Trophoblast cell (in vitro differentiated cells and primary cell): ENCODE measurements at places on chromosomes 11 and 22.

DNA sequence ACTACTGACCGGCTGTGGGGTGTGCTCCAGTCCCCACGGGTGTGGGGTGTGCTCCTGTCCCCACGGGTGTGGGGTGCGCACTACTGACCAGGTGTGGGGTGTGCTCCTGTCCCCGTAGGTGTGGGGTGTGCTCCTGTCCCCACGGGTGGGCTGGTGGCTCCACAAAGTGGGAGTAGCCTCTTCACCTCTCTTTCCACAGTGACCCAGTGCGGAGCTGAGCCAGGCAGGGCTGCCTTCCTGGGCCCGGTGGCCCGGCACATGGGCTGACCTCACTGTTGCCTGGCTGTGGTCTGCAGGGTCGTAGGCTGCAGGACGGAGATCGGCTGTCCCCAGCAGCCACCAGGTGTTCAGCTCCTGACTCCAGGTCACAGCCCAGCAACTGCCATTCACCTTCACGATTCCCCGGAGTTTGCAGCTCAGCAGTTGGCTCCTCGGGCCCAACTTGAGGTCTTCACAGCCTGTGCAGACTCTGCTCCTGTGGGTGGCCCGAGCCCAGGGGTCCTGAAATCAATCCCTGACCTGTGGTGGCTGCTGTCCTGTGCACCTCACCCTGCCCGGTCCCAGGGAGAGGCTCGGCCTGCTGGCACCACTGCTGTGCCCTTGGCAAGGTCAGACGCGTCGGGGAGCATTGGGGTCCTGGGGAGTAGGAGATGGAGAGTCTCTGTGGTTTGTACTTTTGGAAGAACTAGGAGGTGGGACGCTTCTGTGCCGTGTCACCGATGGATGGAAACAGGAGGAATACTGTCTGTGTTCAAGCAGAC, 414.3 kb downstream of the TBC1D22A start:
- DNase-seq, result no peak

DNA sequence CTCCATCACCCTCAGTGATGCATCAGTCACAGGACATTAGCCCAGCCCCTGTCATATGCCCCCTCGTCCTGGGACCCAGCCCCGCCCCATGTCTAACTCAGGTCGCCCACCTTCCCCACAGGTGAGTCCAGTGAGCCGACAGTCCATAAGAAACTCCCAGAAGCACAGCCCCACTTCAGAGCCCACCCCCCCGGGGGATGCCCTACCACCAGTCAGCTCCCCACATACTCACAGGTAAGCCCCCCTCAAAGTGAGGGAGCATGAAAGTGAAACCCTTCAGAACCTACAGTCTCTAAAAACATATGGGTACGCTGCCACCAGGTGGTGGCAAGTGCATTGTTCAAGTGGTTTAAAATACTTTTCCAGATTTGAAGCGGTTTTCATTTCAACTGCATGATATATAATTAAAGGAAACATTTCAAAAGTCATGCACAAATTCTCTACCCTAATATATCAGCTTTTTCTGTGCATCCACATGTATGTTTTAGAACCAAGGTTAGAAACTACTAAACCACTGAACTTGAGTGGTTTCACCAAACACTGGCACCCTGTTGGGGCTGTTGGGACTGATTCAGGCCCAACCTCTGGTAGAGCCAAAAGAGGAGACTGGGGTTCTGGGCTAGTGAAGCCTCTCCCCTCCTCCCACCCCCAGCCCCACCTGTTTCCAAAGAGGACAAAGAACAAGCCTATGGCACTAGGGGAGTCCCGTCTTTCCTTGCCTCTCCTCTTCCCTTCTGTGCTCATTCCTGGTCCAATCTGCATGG, 17.3 kb downstream of the EPS8L2 start:
- DNase-seq, result peak; percentile 59

GRCh38 chr11:75277211-75277805, 36.7 kb downstream of the TPBGL start:
- no peak for DNase-seq

DNA sequence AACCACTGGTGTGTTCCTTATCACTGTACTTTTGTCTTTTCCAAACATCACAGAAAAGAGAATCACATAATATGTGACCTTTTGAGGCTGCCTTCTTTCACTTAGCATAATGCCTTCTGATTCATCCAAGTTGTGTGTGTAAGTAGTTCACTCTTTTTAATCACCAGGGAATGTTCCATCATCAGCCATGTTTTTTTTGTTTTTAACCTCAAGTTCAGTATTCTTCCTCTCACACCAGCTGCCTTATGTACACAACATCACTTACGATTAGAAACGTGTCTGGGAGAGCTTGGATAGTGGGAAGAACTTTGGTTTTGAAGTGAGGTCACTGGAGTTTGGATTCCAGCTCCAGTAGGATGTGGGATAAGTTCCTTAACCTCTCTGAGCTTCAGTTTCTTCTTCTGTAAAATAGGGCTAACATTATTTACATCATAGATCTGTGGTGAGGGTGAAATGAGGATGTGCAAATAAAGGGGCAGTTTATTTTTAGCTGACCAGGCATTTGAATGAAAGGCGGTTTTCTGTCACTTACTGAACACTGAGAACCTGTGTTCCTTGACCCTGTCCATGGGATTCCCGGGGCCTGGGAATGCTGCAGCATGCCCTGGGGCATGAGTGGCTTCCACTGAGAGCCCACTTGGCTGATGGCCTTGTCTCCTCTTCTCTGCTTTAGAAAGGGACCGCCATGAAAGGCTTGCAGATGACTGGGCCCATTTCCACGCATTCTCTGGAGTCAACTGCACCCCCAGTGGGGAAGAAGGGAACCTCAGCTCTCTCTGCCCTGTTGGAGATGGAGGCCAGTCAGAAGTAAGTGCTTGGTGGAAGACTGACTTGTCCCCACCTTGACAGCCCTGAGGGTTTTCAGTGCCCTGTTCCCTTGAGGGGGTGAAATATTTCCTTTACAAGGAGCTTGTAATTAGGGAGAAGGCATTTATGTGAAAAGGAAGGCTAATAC, 92.6 kb downstream of the DEPDC5 start:
- no peak for DNase-seq

DNA sequence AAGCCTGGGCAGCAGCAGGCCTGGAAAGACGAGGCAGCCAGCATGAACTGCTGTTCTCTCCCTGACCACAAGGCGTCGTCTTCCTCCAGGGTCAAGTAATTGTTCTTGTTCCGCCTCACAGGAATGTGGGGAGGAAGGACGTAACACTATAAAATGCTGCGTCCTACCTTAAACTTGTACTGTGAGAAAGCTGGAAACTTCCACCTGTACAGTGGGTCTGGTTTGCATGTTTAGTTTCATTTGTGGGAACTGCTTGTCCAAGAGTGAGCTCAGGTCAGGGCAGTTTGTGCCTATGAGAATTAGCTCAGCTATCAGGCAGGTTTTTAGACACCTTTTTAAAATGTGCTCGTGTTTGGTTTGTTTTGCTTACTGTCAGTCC, 55.2 kb downstream of the PANX1 start:
- DNase-seq, result peak; percentile 60

GRCh38 chr11:2434008-2434407, 10.3 kb downstream of the TRPM5 start:
- DNase-seq, result no peak

GRCh38 chr22:33923033-33923432, 2.8 kb upstream of the LARGE1 start:
- peak; percentile 72 for DNase-seq

DNA sequence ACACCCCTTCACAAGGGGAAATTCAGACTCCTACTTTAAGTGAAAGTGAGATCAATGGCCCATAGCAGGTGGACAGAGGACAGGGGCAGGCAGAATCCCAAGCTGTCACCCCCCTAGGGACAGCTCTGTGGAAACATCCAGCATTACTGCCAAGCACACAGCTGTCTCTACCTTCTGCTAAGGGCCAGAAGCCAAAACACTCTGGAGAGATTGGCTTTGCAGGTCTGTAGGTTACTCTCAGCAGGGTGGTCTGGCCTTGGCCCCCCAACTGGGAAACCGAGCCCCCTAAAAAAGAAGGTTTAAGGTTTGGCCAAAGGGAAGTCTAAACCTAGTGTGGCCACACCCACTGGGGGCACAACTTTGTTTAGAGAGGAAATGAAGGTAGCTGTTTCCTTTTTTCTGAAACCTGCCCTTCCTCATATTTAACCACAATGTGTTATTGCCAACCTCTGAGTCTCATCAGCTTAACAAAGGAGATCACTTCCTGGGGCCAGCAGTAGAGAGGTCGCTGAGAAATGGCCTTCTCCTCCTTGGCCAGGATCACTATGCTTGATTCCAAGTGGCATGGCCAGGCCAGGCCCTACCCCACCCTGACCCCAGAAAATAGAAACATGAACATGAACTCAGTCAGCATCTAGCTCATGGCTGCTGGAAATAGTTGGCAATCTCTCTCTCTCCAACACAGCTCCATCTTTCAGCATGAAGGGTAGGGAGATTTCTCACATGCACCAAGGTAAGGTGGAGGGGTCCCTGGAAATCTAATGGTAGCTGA, 25.9 kb upstream of the SCARF2 start:
- no peak for DNase-seq

DNA sequence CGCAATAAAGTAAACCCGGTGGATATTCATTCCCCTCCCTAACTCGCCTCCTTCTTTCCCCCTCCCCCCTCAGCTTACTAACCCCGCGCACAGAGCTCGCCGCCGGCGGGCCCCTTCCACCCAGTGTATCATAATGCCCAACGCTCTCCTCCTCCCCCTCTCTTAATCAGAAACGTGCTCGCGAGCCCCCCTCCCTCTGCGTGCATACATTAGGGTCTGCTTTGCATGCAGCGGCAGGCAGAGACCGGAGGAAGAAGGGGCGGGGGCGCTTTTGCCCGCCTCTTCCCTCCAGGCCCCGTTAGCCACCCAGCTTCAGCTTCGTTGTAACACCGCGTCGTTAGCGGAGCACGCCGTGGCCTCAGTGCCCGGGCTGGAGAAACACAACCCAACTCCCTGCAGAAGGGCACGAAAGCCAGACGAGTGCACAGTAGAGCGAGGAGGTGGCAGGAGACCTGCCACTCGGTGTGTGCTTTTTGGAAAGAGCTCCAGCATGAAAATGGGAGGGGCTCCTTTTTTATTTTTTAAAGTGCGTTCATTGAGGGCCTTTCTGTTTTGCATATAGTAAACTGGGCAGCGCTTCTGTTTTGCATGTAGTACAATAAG, 901 bp upstream of the KMT2A start:
- DNase-seq, result no peak

DNA sequence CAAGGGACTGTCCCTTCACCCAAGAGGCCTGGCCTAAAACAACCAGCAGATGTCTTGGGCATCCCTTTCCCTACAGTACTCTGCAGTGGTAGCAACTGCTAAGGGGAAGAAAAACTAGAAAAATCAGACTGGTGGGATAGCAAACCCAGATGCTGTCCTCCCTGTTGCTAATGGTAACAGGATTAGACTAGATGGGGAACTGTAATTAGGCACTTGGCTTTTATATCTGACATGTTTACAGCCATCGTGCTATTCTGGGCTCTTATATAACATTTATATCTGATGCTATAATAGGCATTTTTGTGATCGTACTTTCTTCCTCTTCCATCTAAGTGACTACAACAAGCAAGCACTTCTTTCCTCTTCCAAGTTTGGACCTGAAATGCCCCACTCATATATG, 316.7 kb downstream of the DLG2 start:
- DNase-seq, result no peak

GRCh38 chr11:44138286-44138685, 42.8 kb downstream of the EXT2 start:
- no peak for DNase-seq

- DNase-seq, result no peak
Observed at GRCh38 chr22:36797374-36797773, 19.5 kb downstream of the PVALB start.

DNA sequence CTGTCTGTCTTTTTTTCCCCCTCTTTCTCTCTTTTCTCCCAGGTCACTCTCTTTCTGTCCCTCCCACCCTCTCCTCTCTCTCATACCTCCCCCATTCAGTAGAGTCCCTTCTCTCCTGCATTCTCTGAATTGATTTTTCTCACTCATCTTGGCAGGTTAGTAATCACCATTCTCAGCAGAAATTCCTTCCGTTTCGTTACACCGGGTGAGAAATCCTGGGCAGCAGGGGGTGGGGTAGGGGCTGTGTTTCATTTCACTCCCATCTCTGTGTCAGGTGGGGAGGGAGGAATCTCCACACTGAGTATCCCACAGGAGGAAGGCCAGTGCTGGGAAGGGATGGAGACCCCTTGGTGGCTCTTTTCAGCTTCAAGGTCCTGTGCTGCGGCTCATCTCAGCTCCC, 253.5 kb downstream of the MIAT start:
- DNase-seq, result no peak

DNA sequence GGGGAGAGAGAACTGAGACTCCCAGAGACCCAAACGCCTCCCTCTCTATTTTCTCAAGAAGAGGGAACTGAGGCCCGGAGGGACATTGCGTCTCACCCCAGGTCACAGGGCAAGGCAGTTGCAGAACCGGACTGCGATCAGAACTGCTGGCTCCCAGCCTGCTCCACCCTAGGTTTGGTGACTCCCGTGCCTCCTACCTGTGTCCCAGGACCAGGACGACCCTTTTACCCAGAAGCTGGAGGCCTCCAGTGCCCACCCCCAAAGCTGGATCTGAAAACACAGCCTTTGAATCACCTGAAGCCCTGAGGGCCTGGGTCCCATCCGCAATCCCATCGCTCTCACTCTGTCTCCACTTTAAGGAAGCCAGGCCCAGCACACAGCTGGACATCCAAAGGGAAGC, 1.4 kb downstream of the GSTT4 start:
- DNase-seq, result no peak

DNA sequence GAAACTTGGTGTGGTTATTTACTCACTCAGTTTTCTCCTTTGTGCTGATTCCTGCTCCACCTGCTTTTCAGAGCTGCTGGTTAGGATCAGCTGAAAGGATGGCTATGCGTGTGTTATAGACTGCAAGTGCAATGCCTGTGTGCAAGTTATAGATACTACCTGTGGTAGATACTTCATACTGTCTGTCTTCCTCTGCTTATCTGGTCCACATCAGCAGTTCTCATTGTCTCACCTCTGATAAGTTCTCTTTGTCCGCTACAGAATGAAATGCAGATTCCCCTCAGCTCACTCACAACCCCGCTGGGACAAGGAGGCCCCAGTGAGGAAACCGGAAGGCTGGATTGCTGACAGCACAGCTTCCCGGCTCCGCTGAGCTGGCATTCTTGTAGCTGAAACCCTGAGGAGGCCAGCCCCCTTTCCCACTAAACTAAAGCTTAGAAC, 37.5 kb upstream of the LYVE1 start:
- DNase-seq, result no peak

DNA sequence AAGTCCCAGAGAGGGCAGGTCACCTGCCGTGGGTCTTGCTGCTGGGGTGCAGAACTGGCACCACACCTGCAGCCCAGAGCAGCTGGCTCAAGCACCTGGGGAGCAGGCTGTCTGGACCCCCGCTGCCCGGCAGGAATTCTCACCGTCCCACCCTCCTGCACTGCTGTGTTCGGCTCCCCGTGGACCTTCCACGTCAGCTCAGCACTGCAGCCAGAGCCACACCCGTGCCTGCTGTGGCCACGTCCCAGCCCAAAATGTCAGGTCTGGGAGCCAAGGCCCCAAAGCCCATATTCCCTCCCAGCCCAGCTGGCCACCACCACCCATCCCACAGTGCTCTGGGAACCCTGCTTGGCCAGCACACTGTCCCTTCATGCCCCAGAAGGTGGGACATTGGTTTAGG, 28.0 kb upstream of the MYRF start:
- no peak for DNase-seq
